ENCODE measurements at places on chromosomes 6 and 20.

- no peak for DNase-seq
Observed at GRCh38 chr6:97040355-97040860, 115.9 kb downstream of the KLHL32 start.

DNA sequence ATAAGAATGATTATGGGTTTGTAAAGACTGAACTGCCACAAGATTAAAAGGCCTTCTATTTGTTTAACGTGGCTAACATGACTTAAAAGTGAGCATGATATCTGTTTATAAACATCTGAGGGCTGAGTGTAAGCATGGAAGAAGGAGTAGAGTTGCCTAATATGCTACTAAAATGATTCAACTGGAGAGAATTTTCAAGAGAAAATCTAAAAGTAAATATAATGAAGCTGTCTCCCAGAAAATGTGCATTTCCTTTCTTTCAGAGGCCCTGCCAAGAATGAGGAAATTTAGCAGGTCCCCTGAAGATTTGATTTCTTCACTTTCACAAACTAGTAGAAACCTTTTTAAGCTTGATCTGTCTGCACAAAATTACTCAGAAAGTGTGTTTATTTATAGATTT, 4.2 kb upstream of the EYA4 start:
- DNase-seq, result no peak

DNA sequence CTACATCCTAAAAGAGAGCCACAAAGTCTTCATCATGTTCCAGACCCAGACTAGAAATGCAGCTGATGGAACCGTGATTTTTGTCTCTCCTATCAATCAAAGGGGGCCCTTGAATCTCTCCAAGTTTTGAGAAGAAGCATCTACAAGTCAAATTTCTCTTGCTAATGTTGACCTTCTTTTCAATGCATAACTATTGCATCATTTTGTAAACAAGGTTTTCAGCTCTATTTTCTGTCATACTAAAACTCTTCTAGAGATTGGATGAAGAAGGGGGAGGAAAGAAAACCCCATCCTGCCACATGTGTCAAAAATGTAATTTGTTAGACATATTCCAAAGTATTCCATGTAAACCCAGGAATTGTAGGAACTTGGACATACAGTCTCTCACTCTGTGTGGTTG, 169.2 kb downstream of the LMBRD1 start:
- DNase-seq, result no peak

DNA sequence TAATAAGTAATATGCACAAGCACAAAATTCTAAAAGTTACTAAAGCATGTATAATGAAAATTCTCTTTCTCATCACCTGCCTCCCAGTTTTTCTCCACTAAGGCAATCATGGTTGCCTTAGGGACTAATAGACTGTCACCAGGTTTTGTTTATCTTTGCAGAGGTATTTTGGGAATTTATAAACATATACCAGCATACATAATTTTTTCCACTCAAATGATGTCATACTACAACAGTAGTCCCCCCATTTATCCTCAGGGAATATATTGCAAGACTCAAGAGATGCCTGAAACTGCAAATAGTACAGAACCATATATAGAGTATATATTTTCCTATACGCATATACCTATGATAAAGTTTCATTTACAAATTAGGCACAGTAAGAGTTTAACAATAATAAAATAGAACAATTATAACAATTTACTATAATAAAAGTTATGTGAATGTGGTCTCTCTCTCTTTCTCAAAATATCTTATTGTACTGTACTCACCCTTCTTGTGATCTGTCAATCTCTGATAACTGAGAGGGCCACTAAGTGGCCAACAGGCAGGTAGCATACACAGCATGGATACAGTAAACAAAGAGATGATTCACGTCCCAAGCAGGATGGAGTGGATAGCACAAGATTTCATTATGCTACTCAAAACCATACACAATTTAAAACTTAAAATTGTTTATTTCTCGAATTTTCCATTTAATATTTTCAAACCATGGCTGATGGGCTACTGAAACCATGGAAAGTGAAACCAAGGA, 19.7 kb downstream of the RBL1 start:
- DNase-seq, result no peak

DNA sequence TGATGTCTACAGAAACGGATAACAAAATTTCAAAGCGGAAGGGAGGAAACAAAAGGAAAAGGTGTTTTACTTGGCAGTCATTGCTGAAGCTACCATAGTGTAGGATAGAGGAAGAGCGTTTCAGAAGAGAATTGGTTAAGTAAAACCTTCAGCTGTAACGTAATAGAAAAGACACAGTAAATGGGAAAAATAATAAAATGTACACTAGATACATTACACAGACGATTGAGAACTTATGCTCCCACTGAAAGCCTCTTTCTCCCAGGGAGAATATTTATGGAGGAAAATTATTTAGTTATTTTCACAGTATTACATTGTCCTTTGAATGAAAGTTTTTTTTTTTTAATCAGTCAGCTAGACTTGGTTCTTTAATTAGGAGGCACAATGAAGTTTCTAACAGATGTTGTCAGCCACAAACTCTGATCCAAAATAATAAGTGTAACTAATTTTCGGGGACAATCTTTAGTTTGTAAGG, 90.7 kb upstream of the PRDM1 start:
- no peak for DNase-seq

DNA sequence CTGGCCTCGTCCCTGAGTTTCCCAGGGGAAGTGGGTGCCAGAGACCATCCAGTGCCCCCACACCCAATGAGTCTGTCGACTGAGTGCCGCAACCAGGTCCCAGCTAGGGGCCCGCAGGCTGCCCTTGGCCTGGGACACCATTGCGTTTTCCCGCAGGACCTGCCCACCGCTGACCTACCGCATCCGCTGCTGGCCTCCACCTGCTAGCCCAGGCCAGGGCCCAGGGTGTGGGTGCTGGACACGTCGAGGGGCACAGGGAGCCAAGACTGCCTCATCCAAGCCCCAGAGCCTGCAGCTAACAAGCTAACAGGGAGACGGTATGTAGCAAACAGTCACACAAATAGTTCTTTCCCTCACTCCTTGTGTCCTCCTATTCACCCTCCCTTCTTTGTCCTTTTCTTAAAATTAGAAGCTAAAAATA, 97.7 kb downstream of the TMEM242 start:
- DNase-seq, result no peak

DNA sequence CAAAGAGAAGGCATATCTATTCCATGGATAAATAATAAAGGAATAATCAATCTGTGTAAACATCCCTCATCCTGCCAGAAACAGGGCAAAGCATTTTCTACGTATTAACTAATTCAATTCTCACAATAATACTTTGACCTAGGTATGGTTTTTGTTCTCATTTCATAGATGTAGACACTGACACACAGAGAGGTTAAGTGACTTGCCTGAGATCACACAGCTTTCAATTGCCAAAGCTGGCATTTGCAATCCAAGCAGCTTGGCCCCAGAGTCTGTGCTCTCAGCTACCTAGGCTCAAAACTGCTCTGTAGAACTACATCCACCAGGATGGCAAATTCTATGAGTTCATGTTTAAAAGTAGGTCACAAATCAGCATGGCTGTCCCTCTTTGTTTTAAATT, 124.9 kb downstream of the BMP7 start:
- no peak for DNase-seq

- DNase-seq, result no peak
Observed at GRCh38 chr6:167731731-167732422, 94.8 kb upstream of the AFDN start.

GRCh38 chr6:18795726-18796125, 408.6 kb downstream of the RNF144B start:
- DNase-seq, result no peak

DNA sequence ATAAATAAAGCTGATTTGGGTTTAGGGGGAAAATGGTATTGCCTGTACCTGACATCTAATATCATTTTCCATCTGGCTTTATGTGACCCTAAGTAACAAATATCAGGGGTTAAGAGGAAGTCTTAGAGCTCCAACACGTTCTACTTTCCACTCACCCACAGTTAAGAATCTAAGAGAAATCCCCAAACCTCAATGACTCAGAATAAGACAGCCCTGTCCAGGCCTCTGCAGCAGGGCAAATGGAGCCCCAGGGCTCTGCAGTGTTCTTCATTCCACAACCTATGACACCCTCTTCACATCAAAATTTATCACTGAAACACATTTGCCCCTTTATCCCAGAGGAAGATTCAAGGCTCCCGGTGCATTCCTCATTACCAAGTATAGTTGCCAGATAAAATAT, 20.3 kb upstream of the TENT5A start:
- no peak for DNase-seq

GRCh38 chr20:32236048-32236533, 28.4 kb downstream of the POFUT1 start:
- DNase-seq, result no peak
